Activated B cell treated with CpG ODN at 0.5 μM for 24 hours (primary cell): ENCODE measurements at places on chromosomes 7 and 10. TPM values are rescaled to one million over a fixed set of nuclear protein-coding genes. Genes with fewer than 3 reads are reported as not detected.

- no peak overlapping the region for H3K27ac ChIP-seq
- H3K4me3 ChIP-seq, result no peak overlapping the region
- no peak for DNase-seq
- H3K36me3 ChIP-seq, result no peaks in the 10 kb centered on the region
Observed at GRCh38 chr10:46992803-46993561, 81.8 kb downstream of the PTPN20 start.

DNA sequence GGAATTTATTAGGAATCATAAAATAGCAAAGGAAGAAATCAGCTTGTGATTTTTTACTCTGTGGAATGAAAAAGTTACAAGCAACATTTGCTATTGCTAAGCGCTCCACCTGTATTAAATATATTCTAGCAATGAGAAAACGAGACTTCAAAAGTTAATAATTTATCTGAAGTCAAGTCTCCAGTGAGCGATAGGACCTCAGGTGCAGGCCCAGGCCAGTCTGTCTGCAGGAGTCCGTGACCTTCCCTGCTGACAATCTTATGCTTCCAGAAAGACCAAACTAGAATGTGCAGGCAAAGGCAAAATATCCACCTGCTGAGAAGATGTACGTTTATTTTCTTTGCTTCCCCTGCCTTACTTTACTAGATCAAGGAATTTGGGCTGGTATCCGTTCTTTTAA is 22.7 kb downstream of the MRC1 start:
- peaks cover 7% of the 10 kb centered on the region for H3K4me1 ChIP-seq
- H3K4me3 ChIP-seq, result no peak overlapping the region
- no peaks in the 10 kb centered on the region for H3K36me3 ChIP-seq
- H3K27me3 ChIP-seq, result peaks cover 2% of the 10 kb centered on the region

DNA sequence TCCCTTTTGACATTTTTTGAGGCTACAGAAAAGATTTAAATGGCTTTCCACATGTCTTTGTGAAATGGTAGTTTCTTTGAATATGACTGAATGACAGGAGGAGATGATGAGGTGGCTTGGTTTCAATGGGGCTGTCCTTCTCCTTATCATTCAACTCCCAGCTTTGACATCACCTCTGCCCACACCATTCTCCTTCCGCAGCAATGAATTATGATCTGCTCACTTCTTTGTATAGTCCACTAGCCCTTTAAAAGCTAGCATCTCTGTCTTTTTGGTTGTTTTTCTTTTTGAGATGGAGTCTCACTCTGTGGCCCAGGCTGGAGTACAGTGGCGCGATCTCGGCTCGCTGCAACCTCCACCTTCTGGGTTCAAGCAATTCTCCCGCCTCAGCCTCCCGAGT is 31.7 kb downstream of the DCLRE1A start:
- H3K4me1 ChIP-seq, result no peaks in the 10 kb centered on the region
- H3K4me3 ChIP-seq, result no peak overlapping the region
- no peak for DNase-seq
- no peak overlapping the region for H3K27ac ChIP-seq
- no peaks in the 10 kb centered on the region for H3K36me3 ChIP-seq
- H3K27me3 ChIP-seq, result peaks cover 7% of the 10 kb centered on the region

The ACTL6B gene
- not detected in 2 replicates for total RNA-seq

The DHX32 gene
- 15.5 and 16.4 TPM in 2 replicates for total RNA-seq

DNA sequence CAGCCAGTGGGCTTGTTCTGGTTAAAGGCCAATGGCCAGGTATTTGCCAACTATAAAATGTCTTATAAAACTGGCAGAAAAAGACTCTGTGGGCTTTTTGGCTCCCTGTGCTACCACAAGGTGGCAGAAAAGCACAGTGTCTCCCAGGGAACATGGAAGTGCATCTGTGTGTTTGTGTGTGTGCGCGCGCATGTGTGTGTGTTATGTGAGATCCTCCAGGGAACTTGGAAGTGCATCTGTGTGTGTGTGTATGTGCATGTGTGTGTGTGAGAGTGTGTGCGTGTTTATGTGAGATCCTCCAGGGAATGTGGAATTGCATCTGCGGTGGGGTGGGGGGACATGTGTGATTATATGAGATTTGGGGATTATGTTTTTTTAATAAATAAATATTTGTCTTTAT is 30.2 kb upstream of the ABI1 start:
- H3K36me3 ChIP-seq, result no peaks in the 10 kb centered on the region
- H3K27ac ChIP-seq, result no peak overlapping the region
- H3K4me3 ChIP-seq, result no peak overlapping the region
